Left renal cortex interstitium (tissue), 4 donors: ENCODE measurements at places on chromosomes 12 and 14.

DNA sequence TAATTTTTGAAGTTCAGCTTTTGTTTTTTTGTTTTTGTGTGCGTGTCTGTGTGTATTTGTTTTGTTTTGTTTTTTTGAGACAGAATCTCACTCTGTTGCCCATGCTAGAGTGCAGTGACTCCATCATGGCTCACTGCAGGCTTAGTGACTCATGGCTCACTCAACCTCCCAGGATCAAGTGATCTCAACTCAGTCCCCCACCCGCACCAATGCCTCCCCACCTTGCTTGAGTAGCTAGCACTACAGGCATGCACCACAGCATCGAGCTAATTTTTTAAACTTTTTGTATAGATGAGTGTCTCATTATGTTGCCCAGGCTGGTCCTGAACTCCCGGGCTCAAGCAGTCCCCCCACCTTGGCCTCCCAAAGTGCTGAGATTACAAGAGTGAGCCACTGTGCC lies 981.4 kb downstream of the BCL11B start:
- DNase-seq: no peak

GRCh38 chr14:60211153-60211552 lies 37.9 kb upstream of the PPM1A start:
- no peak for DNase-seq

DNA sequence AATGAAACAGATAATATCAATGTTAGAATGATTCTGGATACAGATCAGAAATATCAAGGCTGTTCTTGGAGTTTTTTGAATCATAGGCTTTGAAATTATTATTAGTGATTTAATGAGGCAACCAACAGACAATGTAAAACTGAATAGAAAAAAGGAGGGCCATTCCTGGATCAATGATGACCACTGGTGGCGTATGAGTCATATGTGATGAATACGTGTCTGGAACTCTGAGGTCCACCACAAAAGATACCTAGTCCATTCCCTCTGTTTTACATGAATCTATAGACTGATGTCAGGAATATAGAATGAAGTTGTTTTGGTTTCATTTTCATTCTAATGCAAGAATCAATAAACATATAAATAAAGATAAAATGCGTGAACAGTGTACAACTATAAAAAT lies 78.3 kb upstream of the RTL1 start:
- DNase-seq: no peak

GRCh38 chr14:80658155-80658554 lies 283.4 kb downstream of the CEP128 start:
- no peak for DNase-seq

- DNase-seq: no peak
These were observed 391.4 kb downstream of the C12orf75 start for GRCh38 chr12:105721891-105722290.

GRCh38 chr12:80892597-80893445 lies 44.9 kb downstream of the LIN7A start:
- no peak for DNase-seq
